ENCODE measurements at places on chromosomes 7 and 10.

- no peak for DNase-seq
These were observed 8.6 kb upstream of the ZMIZ2 start for GRCh38 chr7:44740055-44740454.

GRCh38 chr10:87654212-87654611 is 5.5 kb upstream of the PAPSS2 start:
- DNase-seq = no peak

GRCh38 chr10:12902135-12902572 is 99.4 kb downstream of the CCDC3 start:
- peak; percentile 38 for DNase-seq

DNA sequence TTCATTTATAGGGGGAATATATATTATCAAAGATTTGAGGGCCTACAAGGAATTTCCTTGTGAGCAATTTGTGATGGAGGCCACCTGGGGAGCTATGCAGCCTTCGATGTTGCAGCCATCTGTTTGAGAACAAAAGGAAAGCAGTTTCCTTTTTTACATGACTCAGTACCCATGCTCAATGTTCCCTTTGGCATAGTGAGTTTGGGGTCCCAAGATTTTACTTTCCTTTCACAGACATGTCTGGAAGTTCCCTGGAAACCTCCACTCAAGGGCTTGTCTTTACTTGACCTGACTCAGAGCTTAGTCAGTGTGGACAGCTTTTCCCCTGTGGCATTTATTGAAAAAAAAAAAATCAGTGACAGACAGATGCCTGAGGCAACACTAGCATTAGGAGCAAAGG is 73.5 kb upstream of the VIPR2 start:
- DNase-seq = no peak

DNA sequence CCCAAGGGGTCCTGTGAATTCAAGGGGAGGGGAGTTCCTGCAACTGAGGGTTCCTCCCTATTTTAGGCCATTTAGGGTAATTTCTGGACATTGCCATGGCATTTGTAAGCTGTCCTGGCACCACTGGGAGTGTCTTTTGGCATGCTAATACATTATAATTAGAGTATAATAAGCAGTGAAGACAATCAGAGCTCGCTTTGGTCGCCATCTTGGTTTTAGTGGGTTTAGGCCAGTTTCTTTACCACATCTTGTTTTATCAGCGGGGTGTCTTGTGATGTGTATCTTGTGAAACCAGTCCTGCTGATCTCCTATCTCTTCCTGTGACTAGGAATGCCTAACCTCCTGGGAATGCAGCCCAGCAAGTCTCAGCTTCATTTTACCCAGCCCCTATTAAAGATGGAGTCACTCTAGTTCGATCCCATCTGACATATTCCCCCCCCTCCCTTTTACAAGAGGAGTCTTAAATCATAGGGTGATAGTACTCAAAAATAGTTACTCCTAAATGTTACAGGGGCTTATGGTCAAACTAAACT is 43.2 kb downstream of the SVOPL start:
- DNase-seq = no peak

DNA sequence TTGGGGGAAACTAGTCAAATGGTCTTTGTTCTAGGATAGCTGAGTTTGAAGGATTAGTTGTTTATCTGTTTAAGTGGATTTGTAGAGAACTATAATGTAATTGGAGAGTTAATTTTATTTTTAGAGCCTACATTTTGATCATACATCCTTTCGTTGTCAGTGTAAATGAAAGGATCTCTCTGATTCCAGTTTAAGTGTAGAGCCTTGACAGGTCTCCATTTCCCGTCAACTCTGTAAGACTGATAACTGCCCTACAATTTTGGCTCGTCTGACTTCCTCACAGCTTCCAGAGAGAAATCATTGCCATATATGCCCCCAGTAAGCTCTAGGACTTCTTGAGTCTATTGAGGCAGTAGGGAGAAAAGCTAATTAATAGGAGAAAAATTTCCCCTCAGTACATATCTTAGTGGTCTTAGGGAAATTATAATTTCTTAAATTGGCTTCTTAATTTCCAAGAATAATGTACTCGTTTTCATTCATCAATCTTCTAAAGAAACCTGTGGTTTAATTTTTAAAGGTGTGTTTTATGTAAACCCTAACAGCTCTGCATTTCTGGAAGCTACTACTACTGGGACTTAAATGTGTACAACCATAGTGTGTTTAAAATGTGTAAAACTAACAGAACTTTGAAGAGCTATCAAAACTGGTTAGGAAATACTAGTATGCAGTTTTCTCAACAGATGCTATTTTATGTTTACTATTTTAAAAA is 3.8 kb downstream of the KMT2E start:
- no peak for DNase-seq

DNA sequence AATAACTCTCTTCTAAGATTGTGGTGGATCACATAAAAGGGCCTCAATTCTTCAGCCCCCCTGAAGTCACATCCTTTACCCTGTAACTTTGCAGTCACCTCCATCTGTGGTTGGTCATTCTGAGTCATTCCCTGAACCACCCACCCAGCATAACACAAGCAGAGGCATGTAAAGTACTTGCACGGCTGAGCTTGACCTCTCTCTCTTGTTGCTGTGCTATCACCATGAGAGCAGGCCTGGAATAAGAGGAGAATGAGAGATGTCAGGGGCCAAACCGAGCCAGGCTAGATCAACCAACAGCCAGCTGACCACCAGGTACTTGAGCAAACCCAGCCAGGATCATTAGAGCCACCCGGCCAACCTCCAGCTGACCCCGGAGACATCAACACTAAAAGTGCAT is 13.5 kb upstream of the STK17A start:
- DNase-seq = no peak

DNA sequence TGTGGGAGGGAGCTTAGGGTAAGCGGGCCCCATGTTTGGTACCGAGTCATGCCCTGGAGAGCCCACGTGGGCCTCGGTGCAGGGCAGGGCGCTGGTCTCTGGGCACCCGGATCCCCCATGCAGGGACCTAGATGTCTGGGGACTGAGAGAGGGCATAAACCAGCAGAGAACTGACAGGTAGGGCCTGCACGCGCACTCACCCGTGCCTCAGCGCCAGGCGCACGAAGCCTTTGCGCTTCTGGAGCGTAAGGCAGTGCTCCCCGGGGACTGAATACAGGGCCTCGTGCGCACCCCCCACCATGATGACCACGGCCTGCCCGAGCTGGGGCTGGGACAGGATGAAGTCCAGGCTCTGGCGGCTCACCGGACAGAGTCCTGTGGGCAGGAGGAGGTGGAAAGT is 2.8 kb downstream of the MOGAT3 start:
- DNase-seq = no peak

DNA sequence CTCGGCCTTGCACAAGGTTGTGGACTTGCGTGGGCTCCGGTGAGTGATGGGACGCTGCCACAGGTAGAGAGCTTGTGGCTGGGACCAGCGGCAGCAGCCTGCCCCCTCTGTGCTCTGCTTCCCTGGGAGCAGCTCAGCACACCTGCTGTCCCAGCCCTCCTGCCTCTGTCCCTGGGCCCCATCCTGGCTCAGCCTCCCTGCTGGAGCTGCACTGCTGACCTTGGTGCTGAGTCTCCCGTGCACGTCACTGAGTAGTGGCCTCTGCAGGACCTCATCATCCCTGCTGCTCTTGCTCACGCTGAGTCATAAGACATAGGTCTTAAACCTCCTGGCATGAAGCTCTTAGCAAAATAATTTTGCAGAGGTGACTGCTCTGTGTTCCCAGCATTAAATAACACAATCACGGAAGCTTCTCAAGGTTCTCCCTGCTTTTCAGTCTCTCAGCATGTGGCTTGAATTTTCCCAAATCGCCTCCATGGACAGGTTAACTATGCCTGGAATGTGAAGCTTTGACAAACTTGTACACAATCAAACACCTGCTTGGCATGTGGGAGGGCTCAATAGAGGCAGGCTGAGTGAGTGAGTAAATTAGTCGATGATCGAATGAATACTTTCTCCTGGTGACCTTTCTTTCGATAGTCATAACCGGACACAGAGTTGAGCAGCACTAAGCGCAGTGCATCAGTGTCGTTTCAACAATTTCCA is 63.8 kb upstream of the NPS start:
- no peak for DNase-seq

DNA sequence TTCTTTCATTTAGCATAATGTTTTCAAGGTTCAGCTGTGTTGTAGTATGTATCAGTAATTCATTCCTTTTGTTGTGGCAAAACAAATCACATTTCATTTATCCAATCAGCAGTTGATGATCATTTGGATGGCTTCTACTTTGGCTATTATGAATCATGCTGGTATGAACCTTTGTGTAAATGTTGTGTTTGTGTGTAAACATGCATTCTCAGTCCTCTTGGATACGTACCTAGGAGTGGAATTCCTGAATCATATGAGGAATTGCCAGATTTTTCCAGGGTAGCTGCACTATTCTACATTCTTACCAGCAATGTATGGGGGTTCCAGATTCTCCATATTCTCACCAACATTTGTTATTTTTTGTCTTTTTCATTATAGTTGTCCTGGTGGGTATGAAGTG is 578.5 kb upstream of the MKI67 start:
- no peak for DNase-seq

DNA sequence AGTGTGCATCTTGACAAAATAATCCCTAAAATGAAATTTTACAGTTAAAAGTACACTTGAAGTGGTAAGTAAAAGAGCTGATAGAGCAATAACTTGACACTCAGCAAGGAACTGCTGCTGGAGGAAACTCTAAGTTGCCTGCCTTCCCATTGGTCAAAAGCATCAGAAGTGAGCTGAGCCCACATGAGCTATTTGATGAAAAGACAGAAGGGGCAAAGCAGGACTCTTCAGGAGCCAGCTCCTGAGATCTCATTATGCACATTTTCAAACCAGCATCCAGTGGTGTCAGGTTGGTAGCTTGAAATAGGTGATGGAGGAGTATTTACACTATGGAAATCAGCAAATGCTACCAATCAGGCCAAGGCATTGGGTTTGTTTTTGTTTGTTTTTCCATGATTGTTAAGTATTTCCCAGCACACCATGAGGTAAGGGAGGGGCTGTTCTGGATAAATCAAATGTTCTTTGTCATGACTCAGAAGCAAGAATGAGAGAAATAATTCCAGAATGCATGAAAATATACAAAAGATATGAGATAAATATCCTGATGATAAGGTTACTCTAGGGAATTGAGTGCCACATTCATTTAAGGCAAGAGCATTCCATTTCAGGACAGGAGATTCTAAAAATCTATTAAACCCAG is 316.6 kb downstream of the SNX13 start:
- DNase-seq = no peak

DNA sequence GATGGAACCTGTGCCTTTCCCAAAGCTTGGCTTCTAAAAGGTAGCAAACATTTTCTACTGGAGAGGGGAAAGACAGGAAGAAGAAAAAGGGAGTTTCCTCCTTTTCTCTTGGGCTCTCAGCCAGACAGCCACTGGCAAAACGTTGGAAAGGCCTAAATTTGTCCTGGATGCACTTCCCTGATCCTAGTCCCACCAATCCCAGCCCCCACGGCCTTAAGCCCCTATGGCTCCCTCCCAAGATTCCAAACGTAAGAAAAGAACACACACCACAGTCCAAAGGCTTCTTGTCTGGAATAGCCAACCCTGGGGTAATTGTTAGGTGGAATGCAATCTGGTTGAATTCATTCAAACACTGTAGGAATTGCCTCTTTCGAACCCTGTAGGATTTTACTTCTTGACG is 959 bp upstream of the TLX1 start:
- DNase-seq = no peak

GRCh38 chr7:99860281-99861127 is 16.3 kb downstream of the OR2AE1 start:
- DNase-seq = no peak

- no peak for DNase-seq
These were observed 3.4 kb downstream of the FEZF1 start for GRCh38 chr7:122300956-122301833.

- no peak for DNase-seq
These were observed 18.2 kb downstream of the MYOZ1 start for GRCh38 chr10:73623056-73623455.

GRCh38 chr7:47087866-47088265 is 494.0 kb downstream of the TNS3 start:
- DNase-seq = no peak

- DNase-seq = no peak
These were observed 60.8 kb upstream of the FAM3C start for GRCh38 chr7:121456785-121457359.

DNA sequence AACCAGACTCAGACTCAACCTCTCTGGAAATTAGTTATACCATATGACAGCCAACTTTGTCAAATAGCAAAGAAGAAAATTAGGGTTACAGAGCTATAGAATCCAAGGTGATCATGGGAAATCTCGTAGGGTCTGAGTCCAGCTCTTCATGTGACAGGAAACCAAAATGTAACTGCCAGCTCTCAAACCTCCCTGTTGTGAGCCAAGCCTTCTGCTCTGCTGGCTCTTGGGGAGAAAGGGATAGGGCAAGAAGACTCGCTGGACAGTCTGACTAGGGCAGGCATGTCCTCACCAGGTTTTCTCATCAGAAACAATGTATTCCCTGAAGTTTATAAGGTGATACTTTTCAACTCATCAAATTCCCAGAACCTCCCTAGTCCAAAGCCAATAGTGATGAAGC is 63.0 kb downstream of the CDHR3 start:
- DNase-seq = no peak

DNA sequence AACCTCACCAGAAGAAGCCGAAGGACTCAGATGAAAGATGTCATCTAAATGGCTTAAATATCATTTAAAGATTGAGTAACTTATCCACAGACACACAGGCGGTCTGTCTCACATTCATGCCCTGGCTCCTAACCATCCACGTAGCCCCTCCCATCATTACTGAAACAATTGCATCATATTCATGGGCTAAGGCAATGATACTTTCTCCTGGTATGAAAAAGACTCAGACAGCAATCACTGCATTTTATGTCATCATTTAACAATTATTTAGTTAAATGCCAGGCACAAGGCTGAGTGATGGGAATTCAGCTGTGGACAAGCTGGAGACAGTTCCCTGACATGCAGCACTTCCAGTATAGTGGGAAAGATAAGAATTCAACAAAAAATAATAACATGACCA is 11.2 kb upstream of the TECTB start:
- DNase-seq = no peak

DNA sequence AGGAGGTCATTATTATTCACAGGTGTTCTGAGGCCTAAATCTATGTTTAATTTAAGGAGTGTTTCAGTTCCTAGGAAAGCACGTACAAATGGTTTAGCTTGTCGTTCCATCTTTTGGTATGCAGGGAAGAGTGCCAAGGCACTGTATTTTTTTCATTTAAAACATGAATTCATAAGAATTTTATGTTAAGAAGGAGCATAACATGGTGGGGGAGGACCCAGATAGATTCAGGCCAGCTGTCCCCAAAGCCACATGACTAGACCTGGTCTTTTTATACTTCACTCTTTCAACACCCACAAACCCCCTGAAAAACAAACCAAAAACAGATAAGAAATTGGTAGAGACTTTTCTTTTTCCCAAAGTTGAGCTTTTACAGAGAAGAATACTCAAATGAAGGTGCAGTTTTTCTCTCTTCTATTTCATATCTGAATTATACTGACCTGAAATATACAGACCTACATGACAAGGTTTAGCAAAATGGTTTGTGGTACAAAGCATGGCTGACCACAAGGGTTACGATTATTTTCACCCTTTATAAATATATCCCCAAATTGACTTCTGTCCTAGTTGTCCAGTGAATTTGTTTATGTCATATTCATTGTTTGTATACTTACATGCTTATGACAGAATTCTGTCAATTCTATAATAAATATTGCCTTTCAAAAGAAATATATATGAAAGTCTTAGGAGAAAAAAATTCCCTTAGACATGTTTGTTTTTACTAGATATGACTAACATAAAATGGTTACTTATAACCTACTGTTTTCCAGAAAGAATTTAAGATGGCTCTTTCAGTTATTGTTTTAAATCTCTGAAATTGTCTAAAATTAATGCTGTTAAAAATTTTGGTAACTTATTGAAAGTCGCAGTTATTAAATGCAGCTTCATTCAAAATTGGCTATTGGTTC is 71.3 kb downstream of the AP3M1 start:
- no peak for DNase-seq

- DNase-seq = no peak
These were observed 371.2 kb upstream of the ADARB2 start for GRCh38 chr10:2108496-2108895.
